ENCODE measurements at places on chromosomes 5 and 9.
A peak's percentile ranks its signal among the peaks of the same experiment; 100 is the strongest.

DNA sequence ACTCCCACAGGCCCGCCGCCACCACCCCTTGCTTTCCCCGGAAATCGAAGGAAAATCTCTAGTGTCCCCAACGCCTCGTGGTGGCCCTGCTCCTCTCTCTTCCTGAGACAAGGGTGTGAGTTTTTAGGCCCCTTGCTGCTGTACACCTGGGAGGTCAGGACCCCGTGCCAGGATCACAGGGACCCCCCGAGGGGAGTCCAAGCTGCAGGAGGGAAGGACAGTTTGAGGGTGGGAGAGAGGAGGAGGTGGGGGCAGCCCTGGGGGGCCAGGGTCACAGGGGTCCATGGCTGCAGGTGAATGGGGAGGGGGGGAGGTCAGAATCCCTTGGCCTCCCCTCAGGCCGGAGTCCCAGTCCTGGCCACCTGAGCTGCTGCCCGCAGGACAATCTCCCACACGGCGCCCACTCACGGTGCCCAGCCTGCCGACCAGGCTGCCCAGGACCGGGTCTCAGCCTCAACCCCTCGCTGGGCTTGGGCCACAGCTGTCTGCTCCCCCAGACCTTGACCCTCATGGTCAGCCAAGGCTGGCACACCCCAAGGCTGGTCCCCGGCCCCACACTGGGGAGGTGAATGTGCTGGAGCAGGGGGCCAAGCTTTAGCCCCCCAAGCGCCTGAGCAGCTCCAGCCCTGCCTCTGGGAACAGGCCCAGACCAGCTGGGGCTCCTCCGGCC lies 19.9 kb downstream of the TPPP start:
- peak; percentile 27 for DNase-seq

DNA sequence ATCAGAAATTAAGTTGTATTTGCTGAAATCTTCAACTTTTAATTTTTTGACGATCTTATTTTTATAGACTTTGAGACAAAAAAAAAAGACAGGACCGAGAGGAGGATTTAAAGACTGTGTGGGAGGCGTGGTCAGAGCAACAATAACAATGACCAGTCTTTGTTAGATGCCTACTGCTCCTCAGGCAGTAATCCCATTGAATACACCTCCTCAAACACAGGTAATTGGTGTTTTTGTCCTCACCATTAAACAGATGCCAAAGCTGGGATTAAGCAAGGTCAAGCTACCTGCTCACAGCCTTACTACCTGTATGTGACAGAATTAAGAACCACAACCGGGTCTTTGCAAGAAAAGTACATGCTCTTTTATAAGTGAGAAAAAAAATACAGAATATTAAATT lies 233.3 kb upstream of the GRAMD2B start:
- DNase-seq, result no peak

- DNase-seq, result no peak
Measured at GRCh38 chr5:75335952-75336614, 937 bp upstream of the HMGCR start.

- no peak for DNase-seq
Measured at GRCh38 chr5:29193972-29194371, 1999.5 kb upstream of the CDH6 start.

GRCh38 chr5:148398698-148399121 lies 15.0 kb downstream of the FBXO38 start:
- DNase-seq, result no peak

DNA sequence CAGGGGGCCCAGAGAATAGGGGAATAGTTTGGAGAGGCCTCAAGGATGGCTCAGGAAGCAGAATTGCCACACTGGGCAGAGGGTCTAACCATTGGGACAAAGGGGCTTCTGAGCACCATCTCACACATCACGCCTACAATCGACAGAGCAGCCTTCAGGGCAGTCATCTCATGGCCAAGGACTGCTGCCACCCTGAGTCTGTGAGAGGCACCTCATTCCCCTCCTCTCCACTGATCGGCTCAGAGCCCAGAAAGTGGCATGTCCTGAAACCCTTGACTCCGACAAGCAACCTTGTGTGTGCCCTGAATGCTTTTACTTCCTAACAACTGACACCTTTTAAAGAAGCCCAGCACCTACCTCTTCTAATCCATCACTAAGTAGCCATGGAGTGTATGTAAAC lies 128.9 kb upstream of the PTPN3 start:
- peak; percentile 45 for DNase-seq

- DNase-seq, result no peak
Measured at GRCh38 chr9:37239224-37239859, 119.0 kb downstream of the ZCCHC7 start.

DNA sequence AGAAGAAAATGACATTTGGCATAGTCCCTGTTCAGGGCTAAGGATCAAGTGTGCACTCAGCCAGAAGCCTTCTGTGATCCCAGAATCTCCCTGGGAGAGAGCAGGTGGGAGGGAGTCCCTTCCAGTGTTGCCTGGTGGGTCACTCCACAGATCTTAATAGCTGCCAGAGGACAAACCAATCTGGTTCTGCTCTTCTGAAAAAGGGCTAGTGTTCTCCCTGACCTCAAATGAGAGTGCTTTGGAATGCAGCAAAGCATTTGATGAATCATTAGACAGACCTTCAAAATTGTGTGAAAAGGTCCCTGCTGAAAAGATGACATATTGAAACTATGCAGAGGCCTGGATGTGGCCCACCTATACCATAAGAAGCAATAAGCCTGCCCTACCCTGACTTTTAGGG lies 339.7 kb downstream of the TMEM232 start:
- no peak for DNase-seq

GRCh38 chr5:41776435-41776834 lies 93.8 kb downstream of the OXCT1 start:
- no peak for DNase-seq
